ENCODE measurements at places on chromosomes 2 and 18.
A peak's percentile ranks its signal among the peaks of the same experiment; 100 is the strongest.

DNA sequence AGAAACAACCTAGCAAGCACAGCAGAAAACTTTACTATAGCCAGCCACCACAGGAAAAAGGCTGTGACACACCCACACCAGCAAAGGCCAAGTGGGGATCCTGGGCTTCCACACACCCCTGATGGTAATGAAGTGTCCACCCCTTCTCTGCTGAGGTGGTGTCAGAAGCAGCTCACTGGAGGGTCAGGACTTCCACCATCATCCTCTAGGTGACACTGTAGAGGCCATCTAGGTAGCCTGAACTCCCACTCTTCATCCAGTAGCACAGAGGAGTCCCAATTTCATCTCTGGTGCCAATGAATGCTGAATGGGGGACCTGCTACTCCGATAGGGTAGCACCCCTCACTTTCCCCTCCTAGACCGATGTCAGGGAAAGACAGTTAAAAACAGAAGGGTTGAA is 1544.4 kb downstream of the LRP1B start:
- no peak for DNase-seq

DNA sequence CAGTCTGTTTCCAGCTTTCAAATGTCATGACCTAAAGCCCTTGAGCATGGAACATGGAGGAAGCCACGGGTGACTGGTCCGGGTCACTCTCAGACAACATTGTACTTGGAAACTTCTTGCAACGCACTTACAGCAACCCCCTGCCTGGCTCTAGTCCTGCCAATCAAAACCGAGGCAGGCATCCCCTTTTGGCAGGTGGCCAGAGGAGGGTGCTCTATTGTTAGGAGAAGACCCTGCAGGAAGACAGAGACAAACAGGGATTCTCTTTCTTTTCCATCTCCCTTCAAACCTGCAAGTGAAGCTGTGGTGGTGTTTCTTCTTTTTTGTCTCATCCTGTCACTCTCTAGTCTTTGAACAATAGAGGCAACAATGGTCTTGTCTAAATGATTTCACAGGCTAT is 667.2 kb downstream of the ZEB2 start:
- DNase-seq: no peak

- no peak for DNase-seq
Observed at GRCh38 chr2:241069821-241070281, 32.2 kb downstream of the MTERF4 start.

GRCh38 chr2:174778085-174778981 is 14.1 kb upstream of the CHRNA1 start:
- no peak for DNase-seq

DNA sequence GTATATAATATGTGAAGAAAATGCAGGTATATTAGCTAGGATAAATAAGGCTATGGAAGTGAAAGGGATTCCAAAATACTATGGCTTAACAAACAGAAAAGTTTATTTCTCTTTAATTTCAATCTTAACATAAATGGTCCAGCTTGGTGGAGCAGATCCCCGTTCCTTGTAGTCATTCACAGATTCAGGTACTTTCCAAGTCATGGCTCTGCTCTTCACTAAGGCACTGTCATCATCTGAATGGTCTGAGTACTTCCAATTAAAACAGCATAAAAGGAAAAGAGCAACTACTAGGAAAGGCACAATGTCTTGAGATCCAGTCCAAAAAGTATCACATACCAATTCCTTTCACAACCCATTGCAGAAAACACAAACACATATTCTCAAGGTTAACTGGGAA is 63.4 kb downstream of the OLA1 start:
- no peak for DNase-seq

DNA sequence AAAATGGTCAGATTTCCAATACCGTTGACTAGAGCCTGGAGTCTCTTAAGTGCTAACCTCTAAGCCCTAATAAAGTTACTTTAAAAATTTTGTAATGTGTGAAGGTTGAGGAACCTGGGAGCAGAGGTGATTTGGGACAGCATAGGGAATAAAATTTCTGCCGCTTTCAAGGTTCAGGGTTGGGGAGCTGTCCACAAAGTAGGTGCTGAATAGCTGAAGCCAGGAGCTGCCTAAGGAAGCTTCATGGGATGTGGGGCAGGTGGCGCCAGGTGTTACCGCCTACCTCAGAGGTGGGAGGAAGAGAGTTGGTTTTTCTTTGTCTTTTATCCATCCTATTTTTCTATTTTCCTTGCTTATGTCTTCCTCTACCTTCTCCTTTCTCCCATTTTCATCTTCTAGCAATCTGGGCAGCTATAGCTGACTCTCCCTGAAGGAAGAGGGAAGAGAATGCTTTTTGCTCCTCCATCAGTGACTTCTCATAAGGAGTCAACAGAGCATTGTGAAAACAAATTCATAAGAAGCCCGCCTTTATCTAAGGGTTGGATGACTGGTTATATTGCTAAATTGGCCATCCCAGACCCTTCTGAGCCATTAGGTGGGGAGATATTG is 178.7 kb downstream of the CLIP4 start:
- DNase-seq: no peak

DNA sequence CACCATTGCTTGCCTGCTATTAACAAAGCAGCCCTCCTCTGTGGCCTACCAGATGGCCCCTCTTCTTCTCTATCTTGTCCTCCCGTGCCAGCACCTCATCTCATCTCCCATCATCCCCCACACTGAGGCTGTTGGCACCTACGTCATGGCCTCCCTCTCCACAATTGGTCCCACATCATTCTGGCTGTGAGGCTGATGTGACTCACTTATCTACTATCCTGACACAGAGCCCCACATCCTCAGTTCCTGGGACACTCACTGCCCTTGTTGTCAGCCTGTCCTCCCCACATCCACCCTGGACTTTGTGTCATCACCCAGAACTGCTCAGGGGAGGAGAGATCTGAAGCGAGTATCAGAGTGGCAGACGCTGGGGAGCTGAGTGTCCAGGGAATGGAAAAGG is 102.9 kb downstream of the MRO start:
- DNase-seq: no peak

DNA sequence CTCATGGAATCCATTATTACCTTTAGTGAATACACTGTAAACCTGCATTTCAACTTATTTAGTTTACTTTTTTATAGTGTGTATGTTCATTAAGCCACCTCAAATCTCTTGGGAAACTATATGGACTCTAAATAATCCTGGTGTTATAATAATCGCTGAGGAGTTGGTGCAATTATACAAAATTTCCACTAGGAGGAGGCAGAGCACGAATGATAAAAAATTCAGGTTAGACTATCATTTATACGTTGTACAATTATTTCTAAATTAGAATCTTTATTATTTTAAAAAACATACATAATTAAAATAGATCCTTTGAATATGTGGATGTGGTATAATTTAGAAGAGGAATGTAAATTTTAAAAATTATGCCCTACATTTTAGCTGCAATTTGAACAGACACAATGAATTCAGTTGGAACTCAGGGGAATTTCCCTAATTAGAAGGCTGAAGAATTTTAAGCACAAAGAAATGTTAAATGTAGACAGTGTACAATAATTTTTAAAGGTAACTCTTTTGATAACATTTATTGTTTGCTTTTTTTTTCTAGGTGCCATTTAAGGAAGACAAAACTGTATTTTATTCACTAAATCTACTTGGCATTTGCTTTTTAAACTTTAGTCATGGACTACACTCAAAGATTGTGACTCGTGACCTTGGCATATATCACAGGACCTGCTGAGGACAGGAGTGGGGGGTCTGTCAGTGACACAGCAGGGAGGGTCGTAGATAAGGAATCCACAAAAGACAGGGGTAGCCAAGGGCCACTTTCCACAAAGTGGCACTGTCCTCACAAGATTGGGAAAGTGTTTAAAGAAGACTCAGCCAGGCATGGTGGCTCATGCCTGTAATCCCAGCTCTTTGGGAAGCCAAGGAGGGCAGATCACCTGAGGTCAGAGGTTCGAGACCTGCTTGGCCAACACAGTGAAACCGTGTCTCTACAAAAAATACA is 45.5 kb downstream of the RAB12 start:
- DNase-seq: peak; percentile 34

DNA sequence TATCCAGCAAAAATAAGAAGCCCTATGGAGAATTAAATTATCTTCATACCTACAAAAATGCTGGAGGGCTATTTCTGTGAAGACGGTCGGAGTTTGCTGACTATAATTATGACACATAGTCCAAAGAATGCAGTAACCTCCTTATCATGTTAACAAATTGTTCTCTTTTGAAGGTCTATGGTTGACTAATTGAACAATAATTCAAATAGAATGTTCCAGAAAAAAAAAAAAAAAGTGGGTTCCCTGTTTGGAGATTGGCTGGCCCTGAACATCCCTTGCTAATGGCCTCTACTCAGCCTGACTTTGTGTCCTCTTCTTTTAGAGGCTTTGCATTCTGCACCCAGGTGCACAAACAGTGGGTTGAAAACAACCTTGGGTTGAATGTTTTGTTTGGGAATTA is 82.8 kb upstream of the CCBE1 start:
- no peak for DNase-seq

DNA sequence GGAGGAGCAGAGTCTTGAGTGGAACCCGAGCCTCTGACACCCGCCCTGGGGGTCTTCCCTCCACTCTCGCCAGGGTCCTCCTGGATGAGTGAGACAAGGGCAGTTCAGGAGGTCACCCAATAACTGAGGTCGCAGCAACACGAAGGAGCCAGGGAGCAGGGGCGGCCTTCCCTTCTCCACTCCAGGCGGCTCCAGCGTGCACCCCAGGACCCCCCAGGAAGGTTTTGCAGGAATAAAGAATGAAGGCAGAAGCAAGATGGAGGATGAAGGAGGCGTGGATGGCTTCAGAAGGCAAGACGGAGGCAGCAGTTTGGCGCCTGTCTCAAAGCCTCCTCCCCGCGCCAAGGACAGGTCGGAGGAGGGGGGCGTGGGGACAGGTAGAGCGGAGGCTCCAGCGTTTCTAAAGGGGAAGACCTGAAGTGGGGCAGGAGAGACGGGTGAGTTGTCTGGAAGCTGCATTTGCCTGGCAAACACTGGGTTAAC is 579 bp upstream of the ITM2C start:
- DNase-seq: no peak

DNA sequence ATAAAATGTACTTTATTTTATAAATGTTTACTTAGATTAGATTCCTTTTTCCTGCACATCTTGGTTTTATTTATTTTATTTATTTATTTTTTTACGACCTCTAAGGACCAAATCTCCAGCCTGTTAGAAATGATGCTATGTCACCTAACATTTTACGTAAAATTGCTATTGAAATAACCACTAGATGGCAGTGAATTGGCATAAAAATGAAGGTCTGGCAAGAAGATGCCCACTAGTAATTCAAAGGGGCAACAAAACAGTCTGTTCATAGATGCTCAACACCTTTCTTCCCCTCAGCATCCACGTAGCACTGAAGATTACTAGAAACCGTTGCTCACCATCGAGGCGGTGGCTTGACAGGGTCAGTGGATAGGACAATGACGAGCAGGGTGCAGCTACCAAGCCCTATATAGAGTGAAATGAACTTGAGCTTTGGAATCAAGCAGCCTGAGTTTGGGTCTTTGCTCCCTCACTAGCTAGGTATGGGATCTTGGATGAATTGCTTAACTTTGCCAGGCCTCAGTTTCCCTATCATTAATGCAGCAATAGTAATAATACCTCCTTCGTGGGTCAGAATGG is 128.7 kb upstream of the L3MBTL4 start:
- no peak for DNase-seq

Measured in hematopoietic multipotent progenitor cell treated with erythropoietin and hydrocortisone succinate and interleukin-3 and kit ligand, for 17 days (in vitro differentiated cells).